HFFc6 (cell line): ENCODE measurements at places on chromosomes 1 and 21.

GRCh38 chr1:214010197-214010573 is 22.4 kb downstream of the PROX1 start:
- no peak for DNase-seq

GRCh38 chr21:27550287-27550686 is 583.4 kb upstream of the ADAMTS5 start:
- no peak for DNase-seq

GRCh38 chr21:29105218-29105617 is 25.2 kb upstream of the MAP3K7CL start:
- DNase-seq = peak; percentile 59

DNA sequence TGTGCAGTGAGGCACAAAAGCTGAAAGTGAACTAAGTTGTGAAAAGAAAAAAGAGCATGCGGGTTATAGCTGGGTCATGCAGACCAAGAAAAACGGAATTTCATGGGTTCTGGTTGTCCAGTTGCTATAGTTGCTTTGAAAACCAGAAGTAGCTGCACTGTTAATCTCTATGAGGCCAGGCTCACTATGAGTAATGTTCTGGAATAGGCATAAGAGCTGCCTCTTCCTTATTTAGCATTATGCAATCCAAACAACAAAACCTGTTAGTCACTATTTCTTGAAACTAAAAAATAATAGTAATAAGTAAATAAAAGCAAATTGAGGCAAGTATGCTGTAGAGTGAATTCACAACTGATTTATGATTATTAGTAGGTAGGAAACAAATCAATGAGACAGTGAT is 1383.7 kb downstream of the MRPL39 start:
- no peak for DNase-seq

GRCh38 chr1:179365342-179366092 is at the start of gene AXDND1:
Gene AXDND1 (plus strand): TSS chr1:179365971. CDS start chr1:179366510, 539 bp downstream.
- DNase-seq = peak; percentile 80

- no peak for DNase-seq
These were observed 157.9 kb upstream of the CTTNBP2NL start for GRCh38 chr1:112237983-112238545.

DNA sequence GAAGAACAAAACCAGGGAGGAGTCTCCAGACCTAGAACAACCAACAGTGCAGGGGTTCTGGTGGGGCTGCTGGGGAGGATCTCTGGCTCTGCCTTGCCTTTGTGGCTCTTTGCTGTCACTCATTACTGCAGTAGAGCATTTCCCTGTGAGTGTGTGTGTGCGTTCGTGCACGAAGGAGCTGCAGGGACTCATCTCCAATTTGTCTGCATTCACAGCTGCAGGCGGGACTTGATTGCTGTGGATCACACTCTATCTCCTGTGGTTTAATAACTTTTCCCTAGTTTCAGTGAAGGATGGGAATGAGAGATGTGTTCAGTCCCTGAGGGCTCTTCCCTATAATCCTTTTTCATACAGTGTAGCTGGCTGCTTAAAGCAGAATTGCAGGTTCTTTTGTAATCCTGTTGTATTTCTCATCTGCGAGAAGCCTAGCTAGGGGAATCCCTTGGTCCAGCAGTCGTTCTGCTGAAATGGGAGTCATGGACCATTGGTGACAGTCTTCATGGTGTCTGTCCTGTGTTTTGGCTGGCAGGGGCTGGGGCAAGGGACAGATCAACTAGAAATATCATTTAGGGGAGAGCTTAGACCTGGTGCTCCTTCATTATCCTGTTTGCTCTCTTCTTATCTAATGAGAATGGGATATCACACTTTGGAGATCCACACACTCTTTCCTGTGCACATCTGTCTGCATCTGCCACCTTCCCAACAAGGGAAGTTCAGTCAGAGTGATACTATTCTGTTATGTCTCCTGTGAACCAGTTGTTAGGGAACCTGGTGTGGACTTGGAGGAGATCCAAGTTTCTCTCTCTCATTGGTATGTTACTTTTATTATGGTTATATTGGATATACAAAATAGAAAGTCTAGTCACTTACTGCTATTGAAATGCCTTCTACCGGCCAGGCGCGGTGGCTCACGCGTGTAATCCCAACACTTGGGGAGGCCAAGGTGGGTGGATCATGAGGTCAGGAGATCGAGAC is 3.0 kb downstream of the PCP4L1 start:
- no peak for DNase-seq

GRCh38 chr1:47113178-47113577 is 24.1 kb upstream of the CYP4A22 start:
- no peak for DNase-seq

- no peak for DNase-seq
These were observed 70.0 kb upstream of the SLC45A1 start for GRCh38 chr1:8247811-8248436.

DNA sequence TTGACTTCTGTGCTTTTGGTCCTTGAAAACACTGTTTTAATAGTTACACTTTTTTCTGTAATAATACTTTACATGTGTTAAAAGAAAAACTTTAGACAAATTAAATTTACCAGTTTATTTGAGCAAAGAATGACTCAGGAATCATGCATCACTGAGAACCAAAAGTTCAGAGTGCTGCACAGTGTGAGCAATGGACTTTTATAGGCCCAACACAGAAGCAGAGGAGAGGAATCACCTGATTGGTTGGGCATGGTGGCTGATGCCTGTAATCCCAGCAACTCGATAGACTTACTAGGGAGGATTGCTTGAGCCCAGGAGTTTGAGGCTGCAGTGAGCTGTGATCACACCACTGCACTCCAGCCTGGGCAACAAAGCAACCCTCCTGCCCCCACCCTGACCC is 29.3 kb downstream of the ZNF648 start:
- DNase-seq = no peak

GRCh38 chr1:93919780-93920179 is 10.6 kb upstream of the GCLM start:
- DNase-seq = no peak

- DNase-seq = no peak
These were observed 139.9 kb downstream of the NFIA start for GRCh38 chr1:61222240-61222639.

DNA sequence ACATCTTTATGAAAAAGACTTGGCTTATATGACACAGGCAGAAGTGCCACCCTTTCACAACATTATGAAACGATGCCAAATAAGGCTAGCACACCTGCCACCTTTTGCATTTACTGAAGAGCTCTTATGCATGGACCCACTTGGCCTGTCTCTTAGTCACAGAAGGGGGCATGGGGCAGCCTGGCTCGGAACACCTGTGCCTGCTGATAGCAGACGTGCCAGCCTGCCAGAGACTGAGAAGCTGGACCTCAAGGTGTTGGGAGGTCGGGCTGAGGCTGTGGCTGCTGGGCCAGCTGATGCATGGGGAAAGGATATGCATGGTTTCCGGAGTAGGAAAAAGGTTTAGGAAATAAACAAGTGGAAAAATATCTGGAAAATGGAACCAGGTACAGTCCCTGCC is 21.5 kb downstream of the RCAN1 start:
- DNase-seq = no peak

- DNase-seq = peak; percentile 1
These were observed 381.1 kb upstream of the PKN2 start for GRCh38 chr1:88302843-88303486.

GRCh38 chr1:7119156-7119555 is 333.9 kb downstream of the CAMTA1 start:
- DNase-seq = no peak
